NCI-H2107 (cell line): ENCODE measurements at places on chromosomes 5 and 9.

GRCh38 chr5:143955141-143955540, 143.2 kb downstream of the HMHB1 start:
- DNase-seq = no peak

- no peak for DNase-seq
Observed at GRCh38 chr5:102754767-102755431, at the start of gene PAM. Gene PAM (plus strand): TSS chr5:102755305. CDS start chr5:102866196, 110,891 bp downstream.

- no peak for DNase-seq
Observed at GRCh38 chr5:90338712-90339372, 70.7 kb downstream of the CETN3 start.

- DNase-seq = no peak
Observed at GRCh38 chr5:92916036-92916435, 665.0 kb downstream of the NR2F1-AS1 start.

DNA sequence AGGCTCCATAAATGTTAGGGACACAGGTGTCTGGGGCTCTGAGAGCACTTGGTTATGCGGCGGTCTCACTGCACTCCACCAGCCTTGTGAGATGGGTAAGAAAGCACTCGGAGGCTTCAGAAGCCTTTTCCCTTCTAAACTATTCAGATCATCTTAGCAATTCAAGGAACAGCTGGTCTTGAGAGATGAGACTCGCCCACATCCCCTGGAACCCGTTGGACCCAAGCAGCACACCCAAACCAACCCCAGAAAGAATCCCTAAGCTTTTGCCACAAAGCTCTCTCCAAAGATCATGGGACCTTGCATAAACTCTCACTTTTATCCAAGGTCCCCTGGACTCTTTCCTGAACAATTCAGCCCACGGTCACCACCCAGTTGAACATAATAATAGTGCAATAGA, 90.2 kb downstream of the RAPGEF1 start:
- no peak for DNase-seq

DNA sequence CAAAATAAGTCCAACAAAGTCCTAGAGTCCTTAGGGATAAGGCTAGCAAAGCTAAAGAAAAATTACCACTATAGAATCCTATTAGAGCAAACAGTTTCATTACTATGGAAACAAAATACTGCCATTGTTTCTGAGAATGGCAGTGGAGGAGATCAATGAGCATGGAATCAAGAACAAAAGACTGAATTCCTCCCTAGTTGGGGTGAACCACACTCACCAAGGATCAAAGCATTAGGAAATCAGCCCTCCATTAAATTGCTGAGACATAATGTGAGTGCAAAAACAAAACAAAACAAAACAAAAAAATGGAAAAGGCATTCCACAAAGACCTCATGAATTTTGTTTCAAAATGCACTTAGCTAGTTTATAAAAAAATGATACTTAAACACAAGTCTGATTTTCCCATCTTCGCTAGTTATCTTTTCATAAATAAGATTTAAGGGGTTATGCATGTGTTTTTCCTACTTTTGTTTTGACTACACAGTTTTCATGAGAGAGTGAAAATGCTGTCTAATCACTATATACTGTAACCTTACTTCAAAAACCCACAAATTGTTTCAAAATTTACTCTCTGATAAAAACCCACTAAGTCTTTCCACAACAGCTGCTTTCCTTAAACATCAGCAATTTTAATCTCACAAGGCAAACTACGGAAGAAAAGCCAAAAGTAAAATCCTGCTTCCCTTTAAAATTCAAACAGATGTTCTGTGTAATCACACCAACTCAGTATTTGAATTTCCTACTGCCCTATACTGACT, 9.7 kb downstream of the SERINC5 start:
- no peak for DNase-seq

- DNase-seq = peak; percentile 63
Observed at GRCh38 chr5:137743031-137743640, 7.2 kb upstream of the KLHL3 start.

DNA sequence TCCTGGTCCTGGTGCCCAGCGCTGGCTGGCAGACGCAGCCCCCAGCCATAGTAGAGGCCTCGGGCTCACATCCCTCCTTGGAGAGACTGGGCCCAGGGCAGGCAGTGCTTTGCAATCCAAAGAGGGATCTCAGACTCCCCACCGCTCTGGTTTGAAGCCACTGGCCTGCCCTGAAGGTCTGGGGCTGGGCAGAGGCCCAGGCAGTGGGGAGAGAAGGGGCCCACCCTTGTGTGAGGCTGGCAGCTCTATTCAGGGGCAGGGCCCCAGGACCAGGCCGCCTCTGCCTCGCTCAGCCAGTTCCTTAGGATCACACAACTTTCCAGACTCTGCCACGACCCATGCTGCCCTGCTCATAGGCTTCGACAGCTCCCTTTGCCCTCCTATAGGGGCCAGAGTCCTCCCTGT, 10.7 kb upstream of the SEC16A start:
- no peak for DNase-seq

GRCh38 chr5:154755361-154756008, at the start of gene LARP1:
Gene LARP1 (plus strand): TSS chr5:154755377. CDS start chr5:154755758, 381 bp downstream.
- DNase-seq = no peak

DNA sequence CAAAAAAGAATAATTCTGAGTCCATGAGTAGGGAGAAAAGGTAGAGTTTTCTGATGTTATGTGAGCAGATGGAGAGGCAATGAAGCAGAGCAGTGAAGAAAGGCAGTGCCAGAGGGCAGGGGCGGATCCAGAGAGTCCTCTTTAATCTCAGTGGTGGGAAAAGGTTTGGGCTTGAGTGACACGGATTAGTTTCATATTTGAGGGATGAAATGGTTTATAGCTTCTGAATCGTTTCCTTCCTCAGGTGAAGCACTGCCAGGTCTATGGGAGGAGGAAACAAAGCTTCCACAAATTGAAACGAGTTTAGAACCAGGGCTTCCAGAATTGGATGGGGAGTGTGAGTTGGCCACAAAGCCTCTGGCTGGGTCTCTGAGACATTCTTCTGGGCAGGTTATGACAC, 517.0 kb upstream of the PAPPA start:
- DNase-seq = no peak

DNA sequence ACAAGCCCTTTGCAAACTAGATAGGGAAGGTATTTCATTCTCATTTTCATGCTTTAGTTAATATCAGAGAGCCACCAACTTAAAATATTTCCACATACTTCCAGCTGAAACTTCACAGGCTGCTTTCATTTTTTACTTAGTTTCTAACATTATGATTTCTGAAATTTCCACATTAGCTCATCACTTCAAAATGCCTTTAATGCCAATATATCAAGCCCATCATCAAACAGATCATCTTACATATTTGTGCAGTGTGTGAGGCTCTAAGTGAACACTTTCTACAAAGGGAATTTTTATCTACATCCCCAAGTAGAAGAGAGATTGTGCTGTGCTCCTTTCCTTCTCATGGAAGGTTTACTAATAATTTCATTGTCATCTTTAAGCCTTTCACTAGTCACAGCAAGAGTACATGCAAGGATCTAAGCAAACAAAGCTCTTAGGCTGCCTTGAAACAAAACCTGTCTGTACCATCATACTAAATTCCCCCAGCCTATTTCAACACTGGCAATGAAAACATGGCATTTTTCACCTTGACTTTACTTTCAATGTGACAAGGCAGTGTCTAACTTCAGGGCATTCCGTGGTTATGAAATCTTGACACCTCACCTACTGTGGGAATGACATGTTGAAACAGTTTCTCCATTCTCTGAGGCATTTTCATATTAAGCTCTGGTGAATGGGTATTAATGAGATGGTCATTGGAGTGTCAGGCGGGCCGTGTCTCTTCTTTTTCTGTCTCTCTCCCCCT, 45.4 kb downstream of the PPP2R2B start:
- no peak for DNase-seq

DNA sequence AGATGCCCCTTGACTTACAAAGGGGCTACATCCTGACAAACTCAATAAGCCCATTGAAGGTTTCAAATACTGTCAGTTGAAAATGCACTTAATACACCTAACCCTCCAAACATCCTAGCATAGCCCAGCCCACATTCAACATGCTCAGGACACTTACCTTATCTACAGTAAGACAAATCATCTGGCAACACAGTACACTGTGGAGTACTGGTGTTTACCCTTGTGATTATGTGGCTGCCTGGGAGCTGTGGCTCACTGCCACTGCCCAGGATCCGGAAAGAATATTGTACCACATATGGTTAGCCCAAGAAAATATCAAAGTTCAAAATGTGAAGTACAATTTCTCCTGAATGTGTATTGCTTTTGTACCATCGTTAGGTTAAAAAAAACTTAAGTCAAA, 562.2 kb downstream of the HTR1A start:
- no peak for DNase-seq

DNA sequence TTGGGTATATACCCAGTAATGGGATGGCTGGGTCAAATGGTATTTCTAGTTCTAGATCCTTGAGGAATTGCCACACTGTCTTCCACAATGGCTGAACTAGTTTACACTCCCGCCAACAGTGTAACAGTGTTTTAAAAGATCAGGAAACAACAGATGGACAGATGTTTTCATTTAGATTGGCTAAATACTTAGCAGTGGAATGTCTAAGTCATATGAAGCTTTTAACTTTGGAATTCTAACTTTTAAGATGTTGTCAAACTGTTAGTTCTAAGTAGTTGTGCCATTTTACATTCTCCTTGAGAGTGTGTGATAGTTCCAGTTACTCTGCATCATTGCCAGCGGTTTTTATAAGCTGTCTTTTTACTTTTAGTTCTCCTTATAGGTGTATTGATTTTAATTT, 688.8 kb downstream of the SEMA5A start:
- no peak for DNase-seq

DNA sequence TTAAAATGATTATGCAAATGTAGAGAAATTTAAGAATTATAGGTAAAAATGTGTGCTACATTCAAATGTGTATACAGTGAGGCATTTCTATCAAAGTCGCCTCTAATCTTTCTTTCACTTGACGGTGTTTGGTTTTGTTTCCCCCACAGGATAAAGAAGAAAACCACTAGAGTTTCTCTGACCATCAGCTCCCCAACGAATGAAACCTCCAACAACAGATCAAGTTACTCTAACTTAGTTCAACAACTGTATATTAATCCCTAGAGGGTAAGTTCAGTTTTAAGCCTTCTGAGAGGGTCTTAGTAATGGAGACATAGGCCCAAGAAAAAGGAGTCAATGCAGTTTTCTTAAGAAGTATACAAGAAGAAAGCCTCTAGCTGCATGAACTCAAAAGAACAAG, 11.5 kb upstream of the MYOT start:
- no peak for DNase-seq
